HFF-Myc (cell line): ENCODE measurements at places on chromosomes 2 and 18.
A peak's percentile ranks its signal among the peaks of the same experiment; 100 is the strongest.

DNA sequence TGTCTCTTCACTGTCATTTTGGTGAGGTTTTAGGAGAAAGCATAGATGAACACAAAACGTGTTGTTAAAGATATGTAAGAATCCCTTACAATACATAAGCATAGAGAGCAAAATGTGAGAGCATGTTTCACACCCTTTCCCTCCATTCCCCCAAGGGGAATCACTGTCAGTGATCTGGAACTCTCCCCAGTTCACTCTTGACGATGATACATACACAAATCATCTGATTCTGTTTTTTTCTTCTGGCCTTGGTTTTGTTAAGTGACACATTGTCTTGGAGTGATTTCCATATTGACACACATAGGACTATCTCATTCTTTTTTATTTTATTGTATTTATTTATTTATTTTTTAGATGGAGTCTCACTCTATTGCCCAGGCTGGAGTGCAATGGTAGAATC lies 53.7 kb upstream of the TANC1 start:
- no peak for DNase-seq

GRCh38 chr2:95207111-95207961 lies at the start of gene ZNF892:
Gene ZNF892, plus strand, starts transcription at chr2:95207521. Its CDS starts 295 bp downstream, at chr2:95207816.
- peak; percentile 63 for DNase-seq

- DNase-seq = no peak
Observed at GRCh38 chr2:202122980-202123720, 50.1 kb downstream of the KIAA2012 start.

- DNase-seq = peak; percentile 17
Observed at GRCh38 chr2:133171393-133172004, 396.8 kb downstream of the NCKAP5 start.

DNA sequence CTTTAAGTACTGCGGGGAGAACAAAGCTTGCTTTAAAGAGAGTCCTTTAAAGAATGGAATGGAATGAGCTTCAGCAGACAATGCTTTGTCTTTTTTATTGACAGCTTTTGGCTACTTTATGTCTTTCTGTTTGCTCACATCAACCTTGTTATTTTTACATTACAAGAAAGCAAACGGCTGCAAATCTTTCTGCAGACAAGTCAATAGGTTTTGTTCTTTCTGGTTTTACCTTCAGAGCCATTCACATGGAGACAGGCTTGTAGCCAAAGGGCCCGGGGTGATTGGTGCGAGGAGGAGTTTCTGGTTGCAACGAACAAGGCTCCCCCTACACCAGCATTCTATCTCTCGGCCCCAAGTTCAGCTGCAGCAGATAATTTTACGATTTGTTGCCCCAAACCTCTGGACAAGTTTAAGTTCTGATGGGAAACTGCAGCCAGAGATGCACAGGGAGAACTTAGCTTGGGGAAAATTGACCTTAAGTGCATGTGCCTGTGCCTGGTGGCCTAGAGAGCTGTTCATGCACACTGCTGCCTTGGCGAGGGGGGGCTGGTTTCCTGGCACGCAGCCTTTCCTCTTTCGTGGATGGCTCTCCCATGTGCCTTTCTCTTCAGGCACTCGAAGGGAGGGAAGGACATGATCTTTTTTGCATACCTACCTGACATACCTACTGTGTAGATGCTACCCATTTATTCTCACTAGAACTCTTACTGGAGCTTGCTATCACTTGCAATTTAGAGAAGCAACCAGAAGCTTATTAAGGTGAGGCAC lies 543.2 kb downstream of the DCDC2C start:
- no peak for DNase-seq

DNA sequence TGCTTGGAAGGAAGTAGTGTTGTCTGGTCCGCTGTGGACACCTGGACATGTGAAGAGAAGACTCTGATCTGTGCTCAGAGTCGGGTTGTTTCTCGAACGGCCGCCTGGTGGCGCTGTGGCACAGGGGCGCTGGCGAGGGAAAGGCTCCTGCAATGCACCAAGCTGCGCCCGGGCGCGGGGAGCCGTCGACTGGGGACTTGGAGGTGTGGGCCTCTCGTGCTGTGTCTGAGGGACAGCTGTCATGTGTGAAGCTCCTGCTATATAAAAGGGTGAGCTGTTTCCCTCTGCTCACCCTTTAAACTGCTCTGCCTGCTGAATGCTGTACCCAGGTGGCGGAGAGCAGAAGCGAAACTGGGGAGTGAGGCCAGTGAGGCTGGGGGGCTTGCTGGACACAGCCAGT lies 44.0 kb downstream of the GNAL start:
- DNase-seq = peak; percentile 4

DNA sequence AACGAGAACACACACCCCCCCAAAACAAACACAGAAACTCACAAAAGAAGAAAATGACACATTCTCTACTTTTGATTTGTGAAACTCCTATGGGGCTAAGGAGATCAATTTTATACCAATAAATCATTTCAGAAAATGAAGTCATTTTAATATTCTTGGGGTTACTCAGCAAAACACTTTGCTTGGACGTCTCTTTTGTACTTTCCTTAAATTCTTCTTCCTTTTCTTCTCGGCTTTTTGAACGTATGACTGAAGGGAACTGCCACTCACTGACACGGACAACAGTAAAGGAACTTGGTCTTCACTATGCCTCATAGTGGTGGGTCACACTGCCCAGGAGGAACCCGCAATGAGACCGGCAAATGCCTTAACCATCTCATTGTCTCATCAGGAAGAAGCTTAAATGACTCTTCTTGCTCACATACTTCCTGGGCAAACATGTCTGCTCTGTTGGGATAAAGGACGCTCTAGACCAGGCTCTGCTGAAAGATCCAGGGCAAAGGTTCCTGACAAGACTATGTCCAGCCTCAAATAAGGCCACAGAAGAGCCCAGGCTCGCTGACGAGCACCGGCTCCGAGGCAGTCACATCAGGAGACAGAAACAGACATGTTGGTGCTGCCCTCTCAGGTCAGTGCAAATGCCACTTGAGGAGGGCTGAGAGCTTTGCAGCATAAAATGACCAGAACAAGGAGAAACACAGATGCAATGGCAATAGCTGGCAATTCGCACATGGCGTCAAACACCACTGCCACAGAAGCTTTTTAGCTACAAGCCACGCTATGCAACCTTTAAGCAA lies 205.5 kb downstream of the TGIF1 start:
- DNase-seq = no peak

DNA sequence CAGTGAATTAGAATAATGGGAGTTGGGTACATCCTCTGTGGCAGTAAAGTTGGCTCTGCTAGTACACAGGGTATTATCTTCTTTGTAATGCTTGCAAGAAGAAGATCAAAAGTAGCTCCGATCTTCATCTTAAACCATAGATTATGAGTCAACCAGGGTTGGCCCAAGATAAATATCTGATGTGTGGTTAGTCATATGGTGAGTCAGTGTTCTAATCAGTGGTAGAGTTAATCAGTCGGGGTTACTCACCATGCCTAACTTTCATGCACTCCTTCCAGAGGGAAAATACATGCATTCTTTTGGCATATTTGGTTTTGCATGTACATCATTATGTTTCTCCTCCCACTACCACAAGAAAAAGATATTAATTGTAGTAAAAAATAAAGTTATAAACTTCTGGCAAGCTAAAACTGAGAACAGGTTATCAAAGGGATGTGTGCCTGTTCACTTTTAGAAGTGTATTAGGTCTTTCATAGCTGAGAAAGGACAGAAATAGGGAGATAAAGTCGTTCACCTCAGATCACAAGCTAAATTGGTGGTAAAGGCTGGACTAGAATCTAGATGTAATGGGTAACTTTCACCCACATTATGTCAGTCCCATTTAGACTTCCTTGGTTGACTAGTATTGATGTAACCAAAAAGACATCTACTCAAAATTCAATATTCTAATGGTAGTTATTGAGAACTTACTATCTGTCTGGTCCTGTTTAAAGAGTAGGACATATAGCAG lies 684.4 kb downstream of the IRS1 start:
- DNase-seq = peak; percentile 79

- no peak for DNase-seq
Observed at GRCh38 chr2:114068438-114068837, 178.5 kb downstream of the ACTR3 start.

DNA sequence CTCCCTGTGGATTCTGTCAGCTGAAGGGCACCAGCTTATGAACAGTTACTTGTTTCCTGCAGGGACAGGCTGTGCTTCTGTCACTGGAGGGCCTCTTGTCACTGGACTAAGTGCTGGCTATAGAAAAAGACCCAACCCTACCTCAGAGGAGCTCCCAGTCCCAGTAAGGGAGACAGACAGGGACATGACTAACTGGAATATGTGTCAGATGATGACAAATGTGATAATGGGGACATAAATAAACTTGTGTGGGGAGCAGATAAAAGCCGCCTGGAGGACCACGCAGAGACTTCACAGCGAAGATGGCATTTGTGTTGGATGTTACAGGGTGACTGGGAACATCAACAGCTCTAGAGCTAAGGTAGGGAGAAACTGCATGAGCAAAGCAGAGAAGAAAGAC lies 95.0 kb downstream of the MAPRE2 start:
- DNase-seq = no peak

DNA sequence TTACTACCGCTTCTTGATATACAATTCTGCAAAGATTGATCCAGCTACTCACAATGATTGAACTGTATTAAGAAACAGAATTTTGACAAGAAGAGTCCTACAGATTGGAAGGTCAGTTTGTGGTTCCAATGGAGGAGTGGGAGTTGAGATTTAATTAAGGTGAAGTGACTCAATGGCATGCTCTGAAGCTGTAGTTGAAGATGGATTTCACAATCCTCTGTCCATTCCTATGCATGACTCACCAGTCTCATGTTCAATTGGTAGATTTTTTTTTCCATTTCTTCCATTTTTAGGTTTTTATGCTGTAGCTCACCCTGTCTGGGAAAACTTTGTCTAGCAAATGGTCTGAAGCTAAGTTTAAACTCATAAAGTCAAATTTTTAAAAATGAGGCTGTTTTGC lies 83.3 kb downstream of the DPP4 start:
- DNase-seq = peak; percentile 69

DNA sequence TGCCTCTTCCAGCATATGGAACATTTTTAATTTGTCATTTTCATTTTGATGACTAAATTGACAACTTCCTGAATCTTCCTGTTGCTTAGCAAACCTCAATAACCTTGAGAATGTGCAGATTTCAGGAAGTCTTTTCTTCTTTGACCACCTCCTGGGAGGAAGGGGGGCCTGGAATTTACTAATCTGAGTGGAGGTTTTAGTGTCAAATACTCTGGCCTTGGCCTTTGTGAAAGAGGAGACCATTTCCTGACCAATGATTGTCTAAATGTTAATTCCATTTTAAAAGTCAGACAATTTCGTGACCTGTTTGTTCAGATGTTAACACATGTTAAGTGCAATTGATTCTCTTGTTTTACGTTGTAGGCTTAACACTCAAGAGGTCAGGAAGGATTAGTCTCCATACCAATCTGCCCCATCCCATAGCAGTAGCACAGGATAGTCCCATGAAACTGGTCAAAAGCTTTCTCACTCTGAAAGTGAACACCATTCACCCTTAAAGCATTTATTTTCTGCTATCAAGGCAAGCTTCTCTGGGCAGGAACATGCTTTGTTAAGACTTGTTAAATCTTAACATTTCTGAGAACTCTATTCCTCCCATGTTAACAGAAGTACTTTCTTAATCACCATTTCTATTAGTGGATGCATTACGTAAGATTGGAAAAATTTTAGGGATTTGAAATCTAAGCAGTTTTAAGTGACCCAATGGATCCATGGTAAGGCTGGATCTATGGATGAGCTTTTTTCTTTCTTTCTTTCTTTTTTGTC lies 219.6 kb downstream of the RND3 start:
- DNase-seq = no peak

DNA sequence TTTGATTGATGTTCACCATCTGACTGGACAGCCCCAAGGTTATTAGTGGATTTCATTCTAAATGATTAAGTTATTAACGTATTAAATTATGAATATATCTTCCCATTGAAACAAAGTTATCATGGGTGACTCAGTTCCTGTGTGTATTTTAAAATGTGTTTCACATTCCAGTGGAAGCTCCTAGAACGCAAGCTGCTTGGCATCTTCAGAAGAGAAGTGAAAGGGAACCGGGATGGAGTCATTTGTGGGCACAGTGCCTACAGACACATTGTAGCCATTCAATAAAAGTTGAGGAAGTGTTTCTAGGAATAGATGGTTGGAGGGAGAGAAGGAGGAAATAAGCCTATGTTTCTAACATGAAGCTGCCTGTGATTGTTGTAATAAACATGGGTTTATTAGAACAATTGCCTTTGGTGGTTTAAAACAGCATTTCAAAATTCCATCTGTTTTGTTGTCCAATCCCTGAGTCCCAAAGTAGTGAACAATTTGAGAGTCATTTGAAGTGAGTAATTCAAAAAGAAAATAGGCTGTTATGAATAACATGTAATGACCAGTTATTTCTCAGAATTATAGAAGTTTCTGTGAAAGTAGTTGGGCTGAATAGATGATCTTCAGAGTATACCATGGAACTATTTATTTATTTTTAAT lies 143.5 kb downstream of the PKP4 start:
- DNase-seq = peak; percentile 72

DNA sequence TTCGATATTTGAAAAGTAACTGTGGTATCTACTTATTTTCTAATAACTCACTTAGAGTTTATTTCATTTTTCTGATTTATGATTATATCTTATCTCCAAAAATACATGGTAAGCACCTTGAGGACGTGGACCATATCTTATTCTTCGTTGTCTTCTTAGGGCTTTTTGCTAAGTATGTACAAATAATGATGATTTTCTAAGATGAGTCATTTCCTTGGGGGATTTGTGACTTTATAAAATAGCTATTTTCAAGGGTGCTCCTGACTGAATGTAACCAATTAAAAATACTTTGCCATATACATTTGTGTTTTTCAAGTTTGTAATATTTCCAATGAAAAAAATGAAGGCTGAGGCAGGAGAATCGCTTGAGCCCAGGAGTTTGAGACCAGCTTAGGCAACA lies 56.3 kb downstream of the GREB1L start:
- no peak for DNase-seq

GRCh38 chr18:67776929-67777328 lies 260.4 kb upstream of the DSEL start:
- no peak for DNase-seq

- DNase-seq = no peak
Observed at GRCh38 chr2:219650426-219651248, 23.2 kb downstream of the SLC4A3 start.

- DNase-seq = no peak
Observed at GRCh38 chr2:122514451-122514996, 759.1 kb downstream of the TSN start.

DNA sequence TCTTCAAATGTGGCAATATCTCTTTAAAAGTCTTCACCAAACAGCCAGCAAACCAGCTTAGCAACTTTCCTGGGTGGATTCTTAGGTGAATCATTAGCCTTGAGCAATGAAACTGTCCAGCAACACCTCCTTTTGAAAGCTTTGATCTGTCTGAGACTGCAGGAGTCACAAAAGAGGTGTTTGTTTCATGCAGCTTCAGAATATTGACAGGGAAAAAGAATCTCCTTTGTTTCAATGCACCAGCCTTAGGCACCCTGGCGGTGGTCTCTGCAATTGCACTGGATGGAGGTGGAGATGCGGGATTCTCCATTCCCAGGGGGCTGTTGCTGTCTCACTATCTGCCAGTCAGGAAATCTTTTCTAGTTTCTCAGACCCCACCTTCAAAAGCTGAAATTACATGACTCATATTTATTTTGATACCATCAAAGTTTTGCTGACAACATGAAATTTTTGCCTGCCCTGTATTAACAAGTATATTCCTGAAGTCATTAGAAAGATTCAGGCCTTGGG lies 76.0 kb upstream of the DSG1 start:
- DNase-seq = no peak
